ENCODE measurements at places on chromosomes 2 and 18.

GRCh38 chr2:212328136-212328535 is 210.5 kb downstream of the ERBB4 start:
- no peak for DNase-seq

- no peak for DNase-seq
Measured at GRCh38 chr2:236676136-236676873, 106.7 kb downstream of the ACKR3 start.

DNA sequence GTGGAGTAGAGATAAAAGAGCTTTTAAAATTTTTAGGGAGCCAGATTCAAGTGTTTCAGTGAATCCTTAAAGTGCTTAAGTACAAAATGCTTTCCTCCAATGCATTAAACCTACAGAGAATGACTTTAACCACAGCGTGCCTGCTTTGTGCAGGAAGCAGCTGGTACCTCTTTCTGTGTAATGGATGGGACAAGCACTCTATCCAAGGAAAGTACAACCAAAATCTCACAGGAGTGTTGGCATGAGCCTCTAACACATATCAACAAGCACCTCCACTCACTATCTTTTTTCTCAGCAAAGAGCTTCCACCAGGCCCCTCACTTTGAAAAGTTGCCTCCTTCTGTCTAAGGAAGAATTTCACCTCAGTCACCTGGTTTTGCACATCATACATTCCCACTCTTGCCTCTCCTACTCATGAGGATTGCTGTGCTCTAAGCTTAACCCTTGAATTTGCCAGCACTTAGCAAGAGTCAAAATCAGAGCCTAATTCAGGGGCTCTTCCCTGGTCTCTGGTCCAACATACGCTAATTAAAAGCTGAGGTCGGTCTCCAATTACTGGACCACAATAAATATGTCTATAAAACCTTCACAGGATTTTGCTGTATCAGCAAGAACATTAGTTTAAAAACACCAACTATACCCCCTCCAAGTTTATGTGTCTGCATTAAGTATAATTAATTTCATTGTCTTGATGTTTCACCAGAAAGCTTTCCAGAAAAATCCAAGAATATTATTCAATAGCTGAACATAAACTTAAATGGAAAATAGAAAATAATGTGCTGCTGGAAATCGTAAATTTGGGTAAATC is 68.9 kb downstream of the ZNF521 start:
- DNase-seq: no peak

DNA sequence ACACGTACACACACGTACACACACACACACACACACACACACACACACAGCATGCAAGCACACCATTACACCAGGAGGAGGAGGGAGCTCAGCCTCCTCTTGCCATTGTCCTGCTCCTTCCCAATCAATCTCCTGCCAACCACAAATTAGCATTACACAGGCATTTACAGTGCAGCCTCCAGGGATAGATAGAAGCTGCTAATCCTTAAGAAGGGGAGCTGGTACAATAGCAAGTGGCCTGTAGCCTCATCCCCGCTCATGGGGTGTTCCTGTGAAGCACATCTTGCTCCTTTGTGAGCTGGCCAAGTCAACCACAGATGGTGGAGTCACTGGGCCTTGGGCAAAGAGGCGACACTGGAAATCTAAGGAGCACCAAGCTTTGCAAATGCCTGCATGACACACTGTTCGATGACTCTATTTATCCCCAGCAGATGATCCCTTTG is 110.3 kb upstream of the PKDCC start:
- DNase-seq: no peak

- DNase-seq: no peak
Measured at GRCh38 chr2:146392631-146393030, 1452.2 kb upstream of the ACVR2A start.

DNA sequence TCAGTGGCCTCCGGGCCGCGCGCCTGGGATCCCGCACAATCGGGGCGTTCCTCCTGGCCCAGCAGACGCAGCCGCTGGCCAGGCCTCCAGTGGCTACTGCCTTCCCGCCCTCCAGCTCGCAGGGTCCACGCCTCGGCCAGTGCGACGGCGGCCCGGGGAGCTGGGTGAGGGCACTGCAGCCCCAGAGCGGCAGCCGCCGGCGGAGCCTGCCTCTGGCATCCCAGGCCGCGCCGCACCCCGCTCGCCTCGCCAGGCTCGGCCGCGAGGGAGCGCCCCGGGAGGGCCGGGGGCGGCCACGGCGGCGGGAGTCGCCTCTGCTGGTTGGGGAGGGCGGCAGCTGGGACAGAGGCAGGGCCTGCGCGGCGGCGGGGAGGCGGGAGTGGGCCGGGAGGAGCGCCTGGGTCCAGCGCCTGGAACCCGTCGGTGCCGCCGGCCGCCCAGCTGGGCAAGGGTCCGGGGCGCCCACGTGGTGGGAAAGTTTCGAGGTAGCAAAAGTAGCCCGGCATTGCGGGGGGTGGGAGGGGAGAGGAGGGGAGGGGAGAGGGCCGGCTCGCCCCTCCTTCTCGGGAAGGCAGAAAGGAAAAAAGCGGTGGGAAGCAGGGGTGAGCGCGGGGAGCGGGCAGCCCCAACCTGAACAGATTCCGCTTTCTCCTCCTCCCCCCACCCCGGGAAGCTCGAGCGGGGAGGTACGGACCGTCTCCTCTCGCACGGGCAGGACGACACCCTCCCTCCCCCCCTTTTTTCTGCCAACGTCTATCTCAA is 1.5 kb upstream of the INHBB start:
- no peak for DNase-seq

GRCh38 chr2:120469426-120469825 is 123.5 kb downstream of the INHBB start:
- DNase-seq: no peak
